ENCODE measurements at places on chromosomes 16 and 17.

GRCh38 chr16:64311241-64311640, 810.6 kb downstream of the CDH11 start:
- no peak for DNase-seq

DNA sequence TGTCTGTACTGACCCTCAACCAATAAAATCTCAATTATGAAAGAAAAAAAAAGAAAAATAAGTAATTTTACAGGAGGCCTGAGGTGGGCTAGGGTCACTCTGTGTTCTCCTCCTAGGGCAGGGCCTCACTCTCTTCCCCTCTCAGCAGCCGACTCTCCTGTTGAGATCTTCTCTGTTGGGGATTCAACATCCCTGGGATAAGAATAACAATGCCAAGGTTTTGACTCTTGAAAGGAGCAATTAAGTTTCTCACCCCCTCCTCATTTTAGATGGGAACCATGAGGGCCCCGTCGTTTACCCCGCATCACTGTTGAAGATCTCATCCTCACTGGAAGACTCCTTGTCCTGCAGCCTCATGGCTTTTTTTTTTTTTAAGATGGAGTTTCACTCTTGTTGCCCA, 21.5 kb upstream of the BRCA1 start:
- no peak for DNase-seq

DNA sequence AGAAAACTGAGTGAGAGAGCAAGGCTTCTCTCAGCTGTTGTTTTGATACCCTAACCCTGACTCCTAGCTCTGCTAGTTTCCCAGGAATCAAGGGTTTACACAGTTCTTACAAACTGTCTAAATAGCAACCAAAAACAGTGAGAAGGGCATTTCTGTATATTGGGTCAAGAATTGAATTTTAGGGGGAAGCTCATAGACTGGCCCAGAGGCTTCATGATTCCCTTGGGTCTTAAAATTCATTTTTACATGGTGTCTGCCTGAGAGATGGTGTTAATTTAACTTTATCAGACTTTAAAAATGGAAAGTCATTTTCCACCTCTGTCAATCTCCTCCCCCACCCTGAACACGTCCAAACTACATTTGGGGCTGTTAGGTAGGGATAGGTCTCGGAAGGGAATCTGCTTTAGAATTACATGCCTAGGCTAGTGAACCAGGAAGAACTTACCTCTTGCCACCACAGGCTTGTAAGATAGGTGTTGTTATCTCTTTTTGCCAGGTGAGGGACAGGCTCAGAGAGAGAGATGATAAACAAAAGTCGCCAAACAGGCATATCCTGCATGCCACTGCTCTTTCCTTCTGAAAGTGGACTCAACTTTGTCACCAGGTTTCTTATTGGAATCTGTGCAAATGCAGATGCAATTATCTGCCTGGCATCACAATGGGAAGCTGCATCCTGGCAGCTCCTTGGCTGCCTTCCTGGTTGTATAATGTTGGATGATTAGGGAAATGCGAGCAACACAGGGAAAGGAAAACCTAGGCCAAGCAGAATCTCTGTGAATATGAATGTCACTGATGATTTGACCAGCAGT, 3.1 kb downstream of the PHAF1 start:
- no peak for DNase-seq

- no peak for DNase-seq
These were observed 249.6 kb upstream of the TNRC6C start for GRCh38 chr17:77708936-77709335.

- no peak for DNase-seq
These were observed 18.1 kb downstream of the SOCS3 start for GRCh38 chr17:78341559-78342448.

- DNase-seq: no peak
These were observed 47.0 kb downstream of the BCAS3 start for GRCh38 chr17:60724647-60725046.

Data from activated T-helper 1 cell treated with anti-CD3 and anti-CD28 coated beads, Interleukin-2, amount 50 U/mL, for 16 hours (primary cell).